ENCODE measurements at places on chromosomes 1 and 21. TPM values are rescaled to one million over a fixed set of nuclear protein-coding genes. Genes with fewer than 3 reads are reported as not detected.

- no peak for DNase-seq
Measured at GRCh38 chr1:218322762-218323161, 22.4 kb upstream of the TGFB2 start.

- DNase-seq = no peak
Measured at GRCh38 chr1:20413776-20414140, 72.3 kb downstream of the CAMK2N1 start.

DNA sequence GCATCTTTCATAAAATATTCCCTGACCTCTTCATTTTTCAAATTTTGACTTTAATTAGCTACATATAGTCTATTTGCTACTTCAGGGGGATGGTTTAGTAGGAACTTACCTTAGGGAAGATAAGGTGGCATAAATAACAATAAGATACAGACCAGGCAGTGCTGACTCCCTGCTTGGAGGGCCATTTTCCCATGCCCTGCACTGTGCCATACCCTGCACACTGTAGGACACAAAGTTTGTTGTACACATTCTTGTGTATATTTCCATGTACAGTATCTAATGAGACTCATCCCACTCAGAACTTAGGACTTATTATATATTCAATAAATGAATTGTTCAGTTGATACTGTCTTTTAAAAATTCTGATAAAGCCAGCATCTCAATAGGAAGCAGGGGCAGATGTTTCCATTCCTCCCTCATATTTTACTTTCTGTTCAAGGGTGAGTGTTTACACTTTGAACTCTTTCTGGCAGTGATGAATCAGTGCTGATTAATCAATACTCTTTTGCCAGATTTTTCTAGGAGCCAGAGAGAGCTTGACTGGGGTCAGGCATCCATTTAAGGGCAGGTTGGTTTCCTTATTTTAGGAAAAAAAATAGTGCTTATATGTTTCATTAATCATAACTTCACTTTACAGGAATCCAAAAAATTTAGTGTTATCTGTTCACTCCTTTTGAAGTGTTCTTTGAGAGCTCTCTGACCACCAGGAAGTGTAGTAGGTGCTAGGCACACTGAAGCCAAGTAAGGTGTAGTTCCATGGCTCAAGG is 30.6 kb downstream of the MPZL1 start:
- DNase-seq = no peak

The GPR161 gene
- total RNA-seq = 7.3 TPM

DNA sequence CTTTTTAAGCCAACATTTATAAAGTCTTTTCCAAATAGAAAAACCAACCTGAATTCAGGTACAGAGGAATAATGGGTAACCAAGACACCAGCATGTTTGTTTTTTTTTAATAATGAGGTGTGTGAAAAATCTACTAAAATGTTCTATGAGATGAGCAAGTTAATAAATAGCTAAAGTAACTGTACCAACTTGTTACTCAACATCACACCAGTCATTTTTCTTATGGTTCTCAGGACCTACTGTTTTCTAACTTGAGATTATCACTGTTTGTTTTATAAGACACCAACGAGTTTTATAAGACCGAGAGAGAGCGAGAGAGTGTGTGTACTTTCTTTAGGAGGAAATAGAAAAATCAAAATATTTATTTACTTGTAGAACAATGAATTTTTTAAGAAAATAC is 12.4 kb downstream of the ELK4 start:
- no peak for DNase-seq

DNA sequence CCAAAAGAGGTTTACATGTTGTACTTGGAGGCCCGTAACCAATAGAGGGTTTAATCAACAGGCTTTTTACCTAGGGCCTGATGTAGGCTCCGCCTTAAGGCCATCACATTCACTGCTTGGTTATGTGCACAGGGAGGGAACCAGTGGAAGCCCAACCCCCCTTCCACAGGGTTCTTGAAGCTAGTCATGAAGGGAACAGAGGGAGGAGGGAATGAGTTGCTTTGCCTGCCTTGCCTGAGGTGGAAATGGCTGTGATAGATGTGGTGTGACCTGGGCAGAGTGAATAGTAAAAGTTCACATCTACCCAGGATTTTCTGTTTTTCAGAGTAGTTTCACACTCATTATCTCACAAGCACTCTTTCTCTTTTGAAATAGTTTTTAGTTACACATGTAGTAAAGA is 215.1 kb downstream of the ST6GALNAC3 start:
- no peak for DNase-seq

DNA sequence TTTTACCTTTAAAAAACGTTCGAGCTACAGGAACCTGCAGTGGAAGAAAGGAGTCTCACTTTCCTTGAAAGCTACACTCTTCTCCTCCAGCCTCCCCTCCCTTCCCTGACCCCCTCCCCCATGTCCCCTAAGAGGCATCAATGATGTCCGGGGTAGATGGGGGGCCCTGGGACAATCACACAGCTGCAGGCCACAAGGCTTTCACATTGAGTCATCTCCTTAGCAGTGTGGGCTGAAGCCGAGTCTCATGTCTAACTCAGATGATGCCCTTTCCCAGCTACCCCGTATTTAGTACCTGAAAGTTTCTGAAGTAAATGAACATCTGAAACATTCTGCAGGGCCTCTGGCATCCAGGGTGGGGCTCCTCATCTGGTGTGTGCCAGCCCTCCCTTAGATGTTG is 6.3 kb upstream of the GPR25 start:
- no peak for DNase-seq

The USP21 gene
- total RNA-seq = 14.2 TPM

The GPR52 gene
- total RNA-seq = 1.9 TPM

DNA sequence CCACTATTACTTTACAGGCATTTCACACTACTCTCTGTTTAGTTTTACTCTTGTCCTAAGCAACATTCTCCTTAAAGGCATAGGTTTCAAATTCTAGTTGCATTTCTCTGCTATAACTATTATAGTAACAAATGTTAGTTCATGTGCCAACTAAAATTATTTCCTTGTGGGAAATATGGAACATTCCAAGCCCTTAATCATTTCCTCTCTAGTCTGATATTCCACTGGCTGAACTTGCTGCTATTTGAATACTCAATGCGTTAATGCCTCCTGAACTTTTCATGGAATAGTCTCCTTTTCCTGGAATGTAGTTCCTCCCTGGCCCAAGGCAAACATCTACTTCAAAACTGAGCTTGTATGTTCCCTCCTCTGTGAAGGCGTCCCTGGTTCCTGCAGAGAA is 19.3 kb upstream of the TBX19 start:
- no peak for DNase-seq

- no peak for DNase-seq
Measured at GRCh38 chr1:117590273-117590925, 15.4 kb upstream of the TENT5C start.

DNA sequence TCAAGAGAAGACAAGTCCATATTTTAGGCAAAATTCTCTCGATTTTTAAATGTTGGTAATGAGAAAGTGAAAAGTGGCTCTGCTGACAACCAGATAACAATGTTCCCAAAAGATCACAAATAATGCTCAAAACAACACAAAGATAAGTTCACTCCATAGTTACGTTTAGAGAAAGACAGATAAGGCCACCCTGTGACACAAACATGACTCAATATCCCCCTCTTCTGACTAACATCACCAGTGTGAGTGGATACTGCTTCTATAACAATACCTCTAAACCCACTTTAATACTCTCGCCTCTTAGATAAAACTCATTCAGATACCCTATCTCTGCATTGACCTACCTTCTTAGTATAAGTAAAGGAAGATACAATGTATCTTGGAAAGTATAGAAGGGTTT is 51.2 kb upstream of the RGS7 start:
- no peak for DNase-seq

DNA sequence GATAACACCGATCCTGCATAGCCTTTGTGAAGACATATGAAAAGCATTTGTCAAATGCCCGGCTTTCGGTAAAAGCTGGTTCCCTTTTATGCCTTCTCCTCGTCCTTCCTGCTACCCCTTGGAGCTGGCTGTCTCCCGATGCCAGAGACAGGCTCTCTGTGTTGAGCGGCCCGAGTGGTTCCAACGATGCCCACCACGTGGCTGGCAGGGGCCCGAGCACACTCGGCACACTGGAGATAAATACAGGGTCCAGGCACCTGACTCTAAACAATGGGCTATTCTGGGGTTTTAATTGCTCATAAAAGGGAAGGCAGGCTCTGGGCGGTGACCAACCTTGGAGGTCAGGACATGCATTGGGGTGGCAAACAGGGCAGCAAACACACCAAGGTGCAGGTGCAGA is 207.1 kb downstream of the HIVEP3 start:
- DNase-seq = no peak

The CFAP107 gene
- total RNA-seq = not detected

GRCh38 chr21:35316933-35317332 is 267.8 kb upstream of the RUNX1 start:
- peak; percentile 34 for DNase-seq

The SNX27 gene
- 39.2 TPM for total RNA-seq

DNA sequence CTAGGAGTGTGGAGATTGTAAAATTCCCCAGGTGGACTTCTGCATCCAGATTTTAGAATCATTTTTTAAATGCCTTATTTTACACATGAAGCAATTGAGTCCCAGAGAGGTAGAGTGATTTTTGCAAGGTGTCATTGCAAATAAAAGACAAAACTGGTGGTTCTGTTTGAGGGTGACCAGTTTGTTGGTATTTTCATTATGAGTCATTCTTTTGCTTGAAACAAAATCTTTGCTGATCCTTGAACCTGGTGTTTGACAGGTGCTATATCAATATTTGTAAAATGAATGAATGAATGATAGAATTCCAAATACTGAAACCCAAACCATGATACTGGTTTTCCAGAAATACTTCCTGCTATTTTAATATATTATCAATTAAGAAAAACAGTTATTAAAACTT is 44.1 kb downstream of the TTC3 start:
- no peak for DNase-seq

DNA sequence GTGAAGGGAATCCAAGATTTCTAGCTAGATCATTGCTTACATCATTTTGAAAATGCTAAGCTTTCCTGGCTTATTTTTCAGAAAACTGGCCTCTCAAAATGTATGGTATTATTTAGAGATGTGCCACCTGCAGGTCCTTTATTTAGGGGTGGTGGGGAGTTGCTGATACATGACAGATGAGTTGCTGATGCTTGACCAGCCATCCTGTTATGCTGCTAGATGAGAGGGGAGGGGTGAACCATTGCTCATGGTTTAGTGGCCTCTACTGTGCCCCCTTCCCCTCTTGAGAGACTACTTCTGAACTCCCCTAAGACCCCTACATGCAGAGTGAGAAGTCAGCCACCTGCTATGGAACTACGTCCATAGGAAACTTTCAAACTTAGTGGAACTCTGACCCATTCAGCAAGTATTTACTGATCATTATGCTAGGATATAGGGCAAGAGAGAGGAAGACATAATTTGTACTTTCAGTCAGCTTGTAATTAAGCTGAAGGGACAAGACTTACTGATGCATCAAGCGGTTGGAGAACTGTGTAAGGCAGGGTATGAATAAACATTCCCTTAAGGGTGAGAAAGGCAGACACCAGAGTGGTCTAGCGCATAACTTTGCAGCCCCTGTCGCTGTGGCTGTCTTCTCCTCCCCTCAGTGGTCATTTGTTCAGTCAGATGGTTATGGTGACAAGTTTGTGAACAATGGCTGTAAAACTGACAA is 34.6 kb downstream of the SLAMF6 start:
- no peak for DNase-seq

- no peak for DNase-seq
Measured at GRCh38 chr1:207402744-207403143, 51.4 kb upstream of the CR2 start.

- DNase-seq = no peak
Measured at GRCh38 chr1:229171934-229172333, 99.0 kb upstream of the RAB4A start.

DNA sequence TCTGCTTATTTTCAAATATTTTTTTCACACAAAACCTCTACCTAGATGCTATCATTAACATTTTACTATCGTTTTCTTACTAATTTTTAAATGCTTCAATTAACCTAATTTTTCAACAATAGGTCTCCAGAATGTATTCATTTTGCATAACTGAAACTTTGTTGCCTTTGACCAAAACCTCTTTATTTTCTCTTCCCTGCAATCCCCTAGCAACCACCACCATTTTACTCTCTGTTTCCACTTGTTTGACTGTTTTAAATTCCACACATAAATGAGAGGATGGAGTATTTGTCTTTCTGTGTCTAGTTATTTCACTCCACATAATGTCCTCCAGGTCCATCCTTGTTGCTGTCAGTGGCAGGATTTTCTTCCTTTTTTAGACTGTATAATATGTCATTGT is 9.5 kb upstream of the F13B start:
- no peak for DNase-seq

DNA sequence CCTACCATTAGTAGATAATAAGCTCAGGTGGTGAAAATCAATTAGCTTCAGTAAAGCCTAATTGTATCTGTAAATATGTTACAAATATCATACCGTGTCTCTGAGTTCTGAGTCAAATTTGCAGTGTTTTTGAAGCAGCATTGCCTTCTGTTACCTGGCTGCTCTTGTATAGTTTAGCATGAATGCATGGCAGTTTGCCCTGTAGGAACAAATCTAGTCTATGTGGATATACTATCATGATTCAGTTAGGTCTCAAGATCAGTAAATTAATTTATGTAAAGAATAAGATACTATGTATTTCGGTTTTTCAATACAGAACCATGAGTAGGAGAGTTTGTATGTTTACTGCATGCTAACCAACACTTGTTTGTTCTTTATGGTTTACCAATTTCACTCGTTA is 240.6 kb upstream of the C1orf105 start:
- DNase-seq = no peak

GRCh38 chr1:27716262-27716895 is 9.4 kb upstream of the FAM76A start:
- DNase-seq = no peak

- DNase-seq = no peak
Measured at GRCh38 chr1:51901151-51901550, 22.6 kb upstream of the NRDC start.

Data from omental fat pad (tissue), 4 donors.